HT1080 (cell line): ENCODE measurements at places on chromosomes 12 and 14. TPM values are rescaled to one million over a fixed set of nuclear protein-coding genes. Genes with fewer than 3 reads are reported as not detected.

DNA sequence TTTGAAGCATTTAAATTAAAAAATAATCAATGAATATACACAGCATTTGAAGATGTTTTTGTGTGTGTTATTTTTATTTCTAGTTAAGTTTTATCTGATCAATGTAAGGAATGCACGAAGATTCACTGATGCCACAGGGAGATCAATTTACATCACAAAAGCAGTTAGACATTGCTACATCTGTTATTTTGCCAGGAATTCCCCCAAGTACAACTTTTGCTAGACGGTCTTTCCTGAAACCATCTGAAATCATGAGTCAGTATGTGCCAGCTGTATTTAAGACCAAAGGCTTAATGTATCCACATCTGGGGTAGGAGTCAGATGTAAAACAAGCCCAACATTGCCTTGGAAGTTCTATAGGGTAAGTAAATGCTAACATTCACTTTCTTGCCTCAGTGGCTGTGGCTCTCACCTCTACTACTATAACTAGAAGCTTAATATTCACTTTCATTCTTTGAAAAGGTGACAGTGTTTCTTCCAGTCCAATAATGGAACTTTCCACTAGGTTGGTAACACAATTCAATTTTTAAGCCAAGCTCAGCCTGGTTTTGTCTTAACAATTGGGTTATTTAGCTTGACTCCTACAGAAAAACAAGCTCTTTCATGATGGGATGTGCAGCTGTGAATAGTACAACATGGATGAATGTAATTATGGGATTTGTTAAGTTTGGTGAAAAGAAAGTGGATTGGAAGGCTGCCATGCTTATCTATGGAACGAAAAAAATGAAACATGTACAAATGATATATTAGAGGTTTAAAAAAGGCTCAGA lies 385.4 kb upstream of the TMEM132C start:
- DNase-seq = no peak

DNA sequence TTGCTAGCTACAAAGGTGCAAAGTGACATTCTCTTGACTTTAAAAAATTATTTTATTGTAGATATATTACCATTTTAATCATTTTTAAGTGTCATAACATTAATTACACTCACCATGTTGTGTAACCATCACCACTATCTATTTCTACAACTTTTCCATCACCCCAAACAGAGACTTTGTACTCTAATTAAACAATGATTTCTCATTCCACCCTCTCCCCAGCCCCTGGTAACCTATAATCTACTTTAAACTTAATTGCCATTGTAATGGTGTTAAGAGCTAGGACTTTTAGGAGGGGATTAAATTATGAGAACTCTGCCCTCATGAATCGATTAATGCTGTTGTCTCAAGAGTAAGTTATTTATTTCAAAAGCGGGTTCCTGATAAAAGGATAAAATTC lies 352.9 kb upstream of the SEL1L start:
- no peak for DNase-seq

DNA sequence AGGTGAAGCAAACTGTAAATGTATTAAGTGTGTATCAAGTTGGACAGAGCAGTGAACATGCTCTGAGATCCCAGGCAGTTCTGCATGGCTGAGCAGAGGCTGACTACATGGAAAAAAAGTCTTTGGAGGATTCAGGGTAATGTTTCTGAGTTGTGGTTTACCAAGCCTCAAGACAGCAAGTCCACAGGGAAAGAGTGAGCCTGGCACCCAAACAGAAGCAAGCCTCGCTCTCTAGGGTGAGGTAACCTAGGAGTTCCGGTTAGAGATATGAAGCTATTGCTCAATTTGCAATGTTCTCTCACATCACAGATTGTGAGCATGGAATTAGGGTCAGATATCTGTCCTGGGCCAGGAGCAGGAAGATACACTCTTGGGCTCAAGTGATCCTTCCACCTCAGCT lies 158.6 kb downstream of the MON2 start:
- DNase-seq = no peak

The VRTN gene
- total RNA-seq = not detected in 2 replicates

The RNF212B gene
- not detected in 2 replicates for total RNA-seq

The IRAK3 gene
- 0.03 TPM in 1 of 2 replicates, not detected in the other for total RNA-seq

GRCh38 chr12:127594351-127594970 lies 672.5 kb upstream of the TMEM132C start:
- DNase-seq = no peak

DNA sequence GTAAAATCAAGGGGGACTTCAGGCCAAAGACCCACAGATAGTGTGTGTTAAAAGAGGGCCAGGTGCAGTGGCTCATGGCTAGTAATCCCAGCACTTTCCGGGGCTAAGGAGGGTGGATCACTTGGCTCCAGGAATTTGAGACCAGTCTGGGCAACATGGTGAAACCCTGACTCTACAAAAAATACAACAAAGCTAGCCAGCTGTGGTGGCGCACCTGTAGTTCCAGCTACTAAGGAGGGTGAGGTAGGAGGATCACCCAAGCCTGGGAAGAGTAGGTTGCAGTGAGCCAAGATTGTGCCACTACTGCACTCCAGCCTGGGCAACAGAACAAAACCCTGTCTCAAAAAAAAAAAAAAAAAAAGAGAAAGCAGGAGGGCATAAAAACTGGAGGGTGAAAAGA lies 8.5 kb downstream of the VCPKMT start:
- no peak for DNase-seq

DNA sequence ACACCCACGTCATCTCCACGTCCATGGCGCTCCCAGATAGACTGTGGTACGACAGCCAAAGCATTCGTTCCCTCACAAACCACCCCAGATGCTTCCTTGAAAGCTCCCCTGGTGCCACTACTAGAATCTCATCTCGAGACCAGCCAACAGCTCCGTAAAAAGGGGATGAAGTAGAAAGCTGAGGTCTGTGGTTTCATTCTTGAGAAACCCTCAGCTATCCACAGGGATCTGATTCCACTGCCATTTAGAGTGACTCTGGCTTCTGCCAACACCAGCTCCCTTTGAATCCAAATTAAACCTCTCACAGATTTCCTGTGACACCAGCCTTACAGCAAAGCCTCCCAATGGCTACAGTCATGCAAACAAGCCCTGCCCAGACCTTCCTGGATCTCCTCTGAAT lies 18.5 kb upstream of the FOXN3 start:
- no peak for DNase-seq

GRCh38 chr14:86574778-86575129 lies 1044.8 kb downstream of the FLRT2 start:
- DNase-seq = no peak

DNA sequence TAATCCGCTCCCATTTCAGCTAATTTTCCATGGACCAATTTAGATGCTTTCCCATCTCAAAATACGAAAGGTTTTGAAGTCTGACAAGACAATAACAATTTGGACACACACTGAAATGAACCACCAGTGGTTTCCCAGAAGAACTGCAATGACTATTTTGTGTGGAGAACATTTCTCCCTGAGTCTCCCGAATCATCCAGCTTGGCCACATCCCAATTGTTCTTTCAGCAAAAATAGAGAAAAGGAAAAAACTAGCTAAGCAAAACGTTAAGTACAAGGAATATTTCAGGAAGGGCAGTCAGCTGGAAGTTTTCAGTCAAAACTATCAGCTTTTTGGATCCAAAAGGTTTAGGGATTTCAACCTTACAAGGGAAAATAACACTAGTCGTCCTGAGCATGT lies 390.6 kb downstream of the KCNH5 start:
- peak; percentile 23 for DNase-seq

DNA sequence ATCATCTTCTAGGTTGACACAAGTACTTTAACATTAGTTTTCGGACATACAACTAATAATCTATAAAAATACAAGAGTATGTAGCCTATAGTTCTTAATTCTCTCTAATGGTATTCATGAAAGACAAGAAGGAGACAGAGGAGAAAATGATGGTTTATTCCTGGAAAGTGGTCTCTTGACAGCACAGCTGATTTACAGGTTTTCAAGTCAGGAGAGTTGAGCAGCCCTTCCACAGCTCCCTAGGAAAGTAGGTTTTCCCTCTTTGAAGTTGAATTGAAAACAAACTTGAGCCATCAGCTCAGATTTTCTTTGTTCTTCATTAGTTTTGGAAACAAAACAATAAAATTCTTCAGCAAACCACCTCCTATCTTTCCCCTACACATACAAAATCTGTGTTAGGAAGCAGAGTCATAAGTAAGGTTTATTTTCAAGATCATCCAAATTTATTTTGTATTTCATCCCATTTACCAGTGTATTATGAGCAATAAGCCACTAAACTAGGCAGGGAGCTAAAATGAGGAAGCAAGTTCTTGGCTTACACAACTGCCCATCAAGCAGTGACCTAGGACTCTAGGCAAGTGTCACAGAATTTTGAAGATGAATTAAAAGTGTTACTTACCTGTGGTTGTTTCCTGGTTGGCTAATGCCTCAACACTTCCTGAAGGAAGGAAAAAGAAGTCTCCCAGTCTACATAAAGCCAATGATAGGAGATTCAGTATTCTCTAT lies 357.0 kb downstream of the BCAT1 start:
- no peak for DNase-seq

GRCh38 chr12:131755305-131756113 lies 44.6 kb downstream of the SFSWAP start:
- DNase-seq = peak; percentile 23

GRCh38 chr14:32382704-32383103 lies 53.6 kb downstream of the AKAP6 start:
- peak; percentile 66 for DNase-seq

GRCh38 chr12:117606945-117607344 lies 245.5 kb upstream of the NOS1 start:
- no peak for DNase-seq
